ENCODE measurements at places on chromosomes 16 and 17.

DNA sequence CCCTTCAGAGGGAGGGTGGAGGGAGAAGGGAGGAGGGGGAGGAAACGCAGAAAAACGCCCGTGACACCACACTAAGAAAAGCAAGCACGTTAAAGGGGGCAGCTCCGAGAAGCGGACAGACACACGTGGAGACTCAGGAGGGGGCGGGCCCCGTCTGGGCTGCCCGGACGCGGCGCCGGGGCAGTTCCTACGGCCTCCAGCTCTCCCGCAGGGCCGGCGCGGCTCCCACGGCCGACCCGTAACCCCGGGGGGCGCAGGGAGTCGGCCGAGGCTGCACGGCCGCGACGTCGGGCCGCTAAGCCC, 362 bp downstream of the KLHDC4 start:
- no peak for DNase-seq

DNA sequence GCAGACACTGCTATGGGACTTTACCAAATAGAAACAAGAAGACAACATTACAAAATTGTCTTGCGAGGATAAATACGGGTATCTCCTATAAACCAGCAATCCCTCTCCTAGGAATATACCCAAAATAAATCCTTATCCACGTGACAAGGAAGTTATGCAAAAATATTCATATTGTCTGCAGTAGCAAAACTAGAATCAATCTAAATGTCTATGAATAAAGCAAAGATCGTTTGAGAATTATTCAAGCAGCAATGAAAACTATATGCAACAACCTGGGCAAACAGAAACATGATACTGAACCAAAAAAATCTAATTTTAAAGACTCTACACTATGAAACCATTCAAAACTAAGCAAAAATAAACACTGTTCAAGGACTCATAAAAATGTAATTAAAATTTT, 9.2 kb downstream of the LUC7L start:
- DNase-seq = no peak

- no peak for DNase-seq
Measured at GRCh38 chr17:36107660-36108059, 4.0 kb downstream of the CCL4 start.

- DNase-seq = no peak
Measured at GRCh38 chr17:78117027-78117981, 11.3 kb downstream of the TMC6 start.

DNA sequence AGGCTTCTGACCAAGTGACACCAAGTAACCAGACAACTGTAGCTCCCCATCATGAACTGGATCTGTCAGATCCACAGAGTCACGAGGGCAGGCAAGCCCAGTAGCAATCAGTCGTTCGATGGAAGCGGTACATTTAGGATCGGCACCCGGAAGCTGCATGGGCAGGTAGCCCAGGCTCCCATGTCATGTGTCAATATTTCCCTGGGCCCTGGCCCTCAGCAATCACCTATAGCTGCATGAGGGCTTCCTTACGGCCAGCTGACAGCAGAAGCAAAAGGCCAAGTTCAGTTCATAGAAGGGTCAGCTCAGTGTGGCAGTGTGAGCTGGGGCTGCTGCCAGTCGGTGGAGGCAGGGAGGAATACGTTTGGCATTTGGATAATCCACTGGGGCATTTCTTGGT, 31.8 kb downstream of the MRPS23 start:
- no peak for DNase-seq

- DNase-seq = no peak
Measured at GRCh38 chr17:44966348-44967025, 1.6 kb downstream of the C1QL1 start.

GRCh38 chr17:79974566-79975497, 60.8 kb downstream of the TBC1D16 start:
- DNase-seq = no peak

- DNase-seq = no peak
Measured at GRCh38 chr17:43216369-43216761, 4.7 kb downstream of the TMEM106A start.

- no peak for DNase-seq
Measured at GRCh38 chr17:15952048-15952532, 7.2 kb downstream of the ADORA2B start.

DNA sequence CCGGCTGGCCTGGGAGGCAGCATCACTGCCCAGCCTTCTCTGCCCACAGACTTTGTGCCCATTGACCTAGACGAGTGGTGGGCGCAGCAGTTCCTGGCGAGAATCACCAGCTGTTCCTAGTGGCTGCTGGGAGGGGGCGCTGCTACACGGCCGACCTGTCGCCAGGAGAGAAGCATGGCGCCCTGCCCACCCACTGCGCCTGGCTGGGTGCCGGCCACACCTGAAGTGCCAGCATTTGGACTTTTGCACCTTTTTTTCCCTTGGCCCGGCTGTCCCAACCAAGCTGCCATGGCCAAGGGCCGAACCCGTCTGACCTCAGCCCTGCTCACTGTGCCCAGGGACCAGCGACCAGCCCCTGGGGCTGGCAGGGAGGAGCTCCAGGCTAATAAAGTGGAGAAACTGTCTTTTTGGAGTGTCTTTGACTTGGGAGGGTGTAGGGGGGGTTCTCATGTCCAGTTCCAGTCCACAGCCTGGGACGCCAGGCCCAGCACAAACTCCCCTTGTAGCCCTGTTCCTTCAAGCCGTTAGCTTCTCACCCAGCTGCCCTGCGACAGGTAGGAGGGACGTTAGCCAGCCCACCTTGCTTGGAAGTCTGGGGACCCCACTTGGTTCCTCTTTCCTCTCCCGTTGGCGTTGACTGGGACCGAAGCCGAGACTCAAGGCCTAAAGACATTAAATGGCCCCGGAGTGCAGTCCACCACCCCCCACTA, 939 bp upstream of the WDR90 start:
- peak; percentile 44 for DNase-seq

- DNase-seq = no peak
Measured at GRCh38 chr16:89607937-89608740, 5.3 kb upstream of the DPEP1 start.

GRCh38 chr17:1343554-1343953, 56.5 kb downstream of the YWHAE start:
- no peak for DNase-seq

DNA sequence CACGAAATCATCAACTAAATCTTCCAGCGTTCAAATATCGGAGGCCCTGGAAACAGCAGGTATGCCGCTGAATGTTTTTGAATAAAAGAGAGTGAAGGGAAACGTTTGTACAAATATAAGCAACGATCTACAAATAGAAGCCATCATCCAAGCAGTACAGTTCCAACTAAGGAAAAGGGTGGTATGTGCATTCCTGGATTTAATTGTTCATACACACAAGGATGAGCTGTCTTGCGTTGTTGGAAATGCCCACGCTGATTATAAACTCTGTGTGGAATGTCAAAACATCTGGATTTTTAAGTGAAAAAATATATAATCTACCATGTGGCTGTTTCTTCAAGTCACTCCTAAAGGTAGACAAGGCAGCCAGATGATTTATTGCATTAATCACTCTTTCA, 191.8 kb upstream of the HSBP1 start:
- DNase-seq = no peak
